ENCODE measurements at places on chromosomes 7 and 10.

- DNase-seq, result no peak
These were observed 273.7 kb downstream of the GLRX3 start for GRCh38 chr10:130409931-130410330.

GRCh38 chr10:47109906-47110305 lies 190.1 kb upstream of the GDF10 start:
- no peak for DNase-seq

GRCh38 chr7:90178166-90178565 lies 23.9 kb downstream of the STEAP1 start:
- DNase-seq, result no peak

DNA sequence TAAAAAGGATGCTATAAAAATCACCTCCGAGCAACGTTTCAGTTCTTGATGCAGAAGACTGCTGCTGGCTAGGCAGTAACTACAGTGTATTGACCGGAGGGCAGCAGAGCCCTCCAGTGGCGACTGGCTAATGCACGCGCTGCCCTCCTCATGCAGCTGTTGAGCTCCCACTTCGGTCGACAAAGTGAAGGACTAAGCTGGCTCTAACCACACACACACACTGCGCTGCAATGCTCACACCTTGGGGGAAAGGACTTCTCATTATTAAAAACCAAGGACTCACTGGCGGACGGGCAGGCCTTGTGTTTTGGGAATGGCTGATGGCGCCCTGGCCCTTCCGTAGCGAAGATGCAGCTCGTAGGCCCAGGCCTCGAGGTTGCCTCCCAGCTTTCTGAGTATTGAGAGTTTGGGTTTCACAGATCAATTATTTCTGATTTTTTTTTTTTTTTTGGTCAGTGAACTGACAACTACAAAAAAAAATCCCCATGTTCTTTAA lies 120.9 kb upstream of the DIP2C start:
- peak; percentile 31 for DNase-seq

GRCh38 chr7:39062811-39063210 lies 85.1 kb downstream of the POU6F2 start:
- no peak for DNase-seq

DNA sequence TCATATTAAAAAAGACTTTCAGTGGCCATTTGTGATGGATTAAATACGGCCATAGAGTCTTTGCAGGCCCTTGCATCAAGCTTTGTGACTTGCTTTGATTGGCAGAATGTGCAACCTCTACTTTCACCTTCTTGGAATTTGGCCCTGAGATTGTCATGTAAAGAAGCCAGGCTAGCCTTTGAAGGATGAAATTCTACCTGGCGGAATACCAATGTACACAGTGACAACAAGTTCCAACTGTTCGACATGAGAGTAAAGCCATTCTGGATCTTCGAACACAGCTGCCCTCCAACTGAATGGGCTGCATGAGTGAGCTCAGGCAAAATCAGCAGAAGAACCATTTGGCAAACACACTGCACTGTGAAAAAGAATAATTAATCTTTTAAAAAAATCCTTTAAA lies 321.3 kb downstream of the PHF14 start:
- no peak for DNase-seq

- DNase-seq, result no peak
These were observed 22.1 kb upstream of the ABCC2 start for GRCh38 chr10:99760321-99760720.

DNA sequence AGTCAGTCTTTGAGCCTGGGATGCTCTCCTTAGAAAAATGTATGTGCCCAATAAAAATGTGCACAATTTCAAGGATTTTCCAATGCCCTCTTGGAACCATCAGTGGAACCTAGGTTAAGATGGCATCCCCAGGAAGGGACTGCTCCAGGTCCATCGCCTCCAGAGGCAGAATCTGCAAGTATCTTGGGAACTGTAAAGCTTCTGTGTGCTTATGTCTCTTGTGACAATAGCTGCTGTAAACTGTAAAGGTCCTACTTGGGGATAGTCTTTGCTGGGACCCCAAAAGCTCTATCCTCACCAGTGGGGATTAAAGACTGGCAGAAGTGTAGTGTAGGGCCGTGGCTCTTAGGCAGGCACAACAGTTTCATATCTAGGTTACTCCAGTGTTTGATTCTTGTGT lies 11.9 kb downstream of the DUSP5 start:
- no peak for DNase-seq

DNA sequence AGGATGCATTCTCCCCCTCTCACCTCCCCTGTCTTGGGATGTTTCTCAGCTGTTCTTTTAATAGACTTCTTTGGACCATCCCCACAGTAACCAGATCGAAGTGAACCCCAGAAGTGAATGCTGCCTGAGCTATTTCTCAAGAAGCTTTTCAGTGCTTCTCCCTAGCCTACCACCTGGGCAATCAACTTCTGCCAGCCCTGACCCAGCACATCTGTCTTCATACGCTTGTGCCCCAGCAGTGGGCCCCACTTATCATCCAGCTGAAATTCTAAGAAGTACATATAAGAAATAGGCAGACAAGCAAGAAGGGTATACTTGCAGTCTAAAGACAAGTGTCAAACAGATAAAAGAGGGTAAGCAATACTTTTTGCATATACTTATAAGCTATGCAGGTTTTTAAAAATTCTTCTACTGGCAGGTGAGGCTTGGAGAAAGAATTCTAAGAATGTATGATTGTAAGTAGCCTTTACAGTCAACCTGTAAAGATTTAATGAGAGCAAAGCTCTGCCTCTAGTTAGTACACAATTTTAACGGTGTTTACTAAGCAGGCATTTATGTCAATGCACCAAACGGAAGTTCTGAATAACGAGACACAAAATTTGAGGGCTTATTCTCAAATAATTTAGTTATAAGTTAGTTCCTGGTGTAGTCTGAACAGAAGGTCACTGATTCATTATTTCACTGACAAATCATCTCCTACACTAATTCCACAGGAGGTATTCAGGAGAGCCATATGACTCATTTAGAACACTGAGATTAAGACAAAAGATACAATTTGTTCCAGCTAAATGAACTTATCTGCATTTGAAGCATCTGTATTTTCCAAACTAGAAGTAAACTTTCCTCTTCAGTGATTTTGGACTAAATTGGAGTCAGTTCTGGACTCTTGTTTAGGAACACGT lies 83.3 kb downstream of the RNLS start:
- peak; percentile 61 for DNase-seq

DNA sequence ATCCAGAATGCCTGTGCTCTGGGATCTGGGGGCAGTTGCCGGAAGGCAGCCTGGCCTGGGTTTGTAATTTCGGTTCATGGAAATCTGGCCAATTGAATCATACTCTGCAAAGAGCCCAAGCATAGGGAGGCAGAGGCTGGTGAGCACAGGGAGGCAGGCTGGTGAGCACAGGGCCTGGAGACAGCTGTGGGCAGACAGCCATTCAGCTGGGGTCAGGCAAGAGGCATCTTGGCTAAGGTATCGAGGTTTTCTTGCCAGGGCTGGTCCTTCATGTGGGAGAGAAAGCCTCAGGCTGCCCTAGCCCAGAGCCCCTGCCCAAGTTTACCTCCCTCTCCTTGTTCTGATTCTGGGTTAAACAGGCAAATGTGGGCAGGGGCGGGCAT lies 63.7 kb upstream of the BAIAP2L1 start:
- no peak for DNase-seq

DNA sequence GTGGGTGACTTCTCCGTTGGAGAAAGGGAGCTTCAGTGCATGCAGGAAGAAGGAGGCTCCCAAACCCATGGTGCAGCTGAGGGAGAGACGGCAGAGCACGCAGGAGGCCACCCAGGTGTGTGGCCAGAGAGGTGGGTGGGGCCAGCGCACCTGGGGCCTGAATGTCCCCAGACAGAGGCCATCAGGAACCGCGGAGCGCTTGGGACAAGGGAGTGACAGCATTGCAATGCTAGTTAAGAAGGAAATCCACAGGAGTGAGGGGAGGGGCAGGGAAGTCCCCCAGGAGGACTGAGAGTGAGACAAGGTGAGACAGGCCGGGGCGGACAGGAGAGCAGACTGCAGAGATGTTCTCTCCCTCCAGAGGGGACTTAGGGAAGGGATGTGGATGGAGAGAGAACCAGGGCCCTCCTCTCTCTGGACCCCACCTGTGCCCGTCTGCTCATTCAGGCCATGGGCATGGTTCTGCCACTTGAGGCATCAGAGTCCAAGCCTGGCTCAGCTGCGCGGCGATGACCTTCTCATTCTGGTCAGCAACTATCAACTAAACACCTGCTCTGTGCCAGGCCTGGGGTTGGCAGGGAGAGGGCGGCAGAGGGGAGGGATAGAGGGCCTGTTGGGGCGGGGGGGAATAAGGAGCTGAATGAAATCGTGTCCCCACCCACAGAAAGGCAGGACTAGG lies 69.4 kb upstream of the COL13A1 start:
- DNase-seq, result no peak

DNA sequence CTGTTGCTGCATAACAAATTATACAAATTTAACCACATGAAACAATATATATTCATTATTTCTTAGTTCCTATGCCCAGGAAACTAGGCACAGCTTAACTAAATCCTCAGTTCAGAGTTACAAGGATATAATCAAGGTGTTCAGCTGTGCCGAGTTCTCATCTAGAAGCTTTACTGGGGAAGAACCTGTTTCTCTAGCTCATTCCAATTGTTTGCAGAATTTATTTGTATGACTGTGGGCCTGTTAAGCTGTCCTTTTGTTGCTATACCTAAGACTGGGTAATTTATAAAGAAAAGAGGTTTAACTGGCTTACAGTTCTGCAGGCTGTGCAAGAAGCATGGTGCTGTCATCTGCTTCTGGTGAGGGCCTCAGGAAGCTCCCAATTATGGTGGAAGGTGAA lies 21.8 kb upstream of the MDFIC start:
- no peak for DNase-seq

DNA sequence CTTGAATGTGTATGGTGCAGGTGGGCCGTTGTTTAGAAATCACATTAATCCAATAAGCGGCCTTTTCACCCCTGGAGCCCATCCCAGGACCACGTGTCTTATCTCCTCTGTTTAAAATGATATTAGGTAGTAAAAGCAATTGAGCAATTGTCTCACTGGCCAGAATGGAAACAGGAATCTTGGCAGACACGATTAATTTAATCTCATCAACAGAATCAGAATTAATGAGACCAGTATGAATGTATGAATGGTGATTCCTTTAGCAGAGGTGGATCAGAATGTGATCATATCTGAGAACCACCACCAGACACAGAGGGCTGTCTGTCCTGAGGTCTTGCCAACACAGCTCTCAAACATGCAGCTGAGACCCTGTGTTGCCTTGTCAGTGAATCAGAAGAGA lies 1591.4 kb downstream of the REEP3 start:
- no peak for DNase-seq

DNA sequence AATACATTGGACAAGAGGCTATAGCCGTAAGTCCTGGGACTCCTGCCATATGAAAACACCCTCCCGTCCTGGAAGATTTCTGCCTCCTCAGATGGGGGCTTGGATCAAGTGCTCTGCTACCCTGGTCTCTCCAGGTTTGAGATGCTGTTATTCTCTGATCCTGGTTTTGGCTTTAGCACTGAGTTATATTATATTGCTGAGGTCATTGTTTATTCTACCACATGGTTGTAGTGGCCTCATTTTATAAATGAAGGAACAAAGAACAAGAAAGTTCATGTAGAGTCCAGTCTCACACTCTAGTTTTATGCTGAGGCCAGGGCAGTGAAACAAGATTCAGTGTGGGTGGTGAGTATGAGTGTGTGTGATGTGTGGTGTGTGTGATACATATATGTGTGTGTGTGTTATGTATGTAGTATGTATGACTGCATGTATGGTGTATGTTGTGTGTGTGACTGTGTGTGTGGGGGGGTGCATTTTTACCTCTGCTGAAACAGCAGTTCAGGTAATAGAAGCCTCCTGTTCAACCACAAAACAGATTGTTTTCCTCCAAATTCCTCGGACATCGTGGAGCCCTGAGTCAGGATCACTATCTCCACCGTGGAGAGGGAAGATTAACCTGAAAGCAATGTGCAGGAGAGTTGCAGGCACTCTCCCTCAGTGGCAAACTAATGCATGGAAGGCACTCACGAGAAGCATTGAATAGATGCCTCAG lies 80.7 kb downstream of the C7orf25 start:
- DNase-seq, result peak; percentile 23

- no peak for DNase-seq
These were observed 13.6 kb downstream of the MTURN start for GRCh38 chr7:30148426-30148825.

DNA sequence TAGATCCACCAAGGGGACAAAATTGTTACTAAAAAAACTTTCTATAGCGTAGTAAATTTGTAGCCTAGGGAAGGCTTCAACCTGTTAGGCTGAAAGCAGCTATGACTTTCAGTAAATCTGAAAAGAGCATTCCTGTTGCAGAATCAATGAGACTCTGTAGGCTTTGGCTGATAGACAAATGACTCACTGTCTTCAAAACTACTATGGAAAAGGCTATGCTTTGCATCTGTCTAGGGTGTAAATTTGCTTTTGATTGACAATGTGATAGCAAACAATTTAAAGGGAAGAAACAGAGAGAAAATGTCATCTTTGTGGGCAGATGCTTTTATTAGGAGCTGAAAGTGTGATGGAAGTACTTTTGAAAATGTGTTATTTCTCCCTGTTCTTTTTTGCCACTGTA lies 60.6 kb downstream of the ARL5B start:
- DNase-seq, result no peak

GRCh38 chr10:126516515-126516914 lies 128.2 kb upstream of the ADAM12 start:
- no peak for DNase-seq

DNA sequence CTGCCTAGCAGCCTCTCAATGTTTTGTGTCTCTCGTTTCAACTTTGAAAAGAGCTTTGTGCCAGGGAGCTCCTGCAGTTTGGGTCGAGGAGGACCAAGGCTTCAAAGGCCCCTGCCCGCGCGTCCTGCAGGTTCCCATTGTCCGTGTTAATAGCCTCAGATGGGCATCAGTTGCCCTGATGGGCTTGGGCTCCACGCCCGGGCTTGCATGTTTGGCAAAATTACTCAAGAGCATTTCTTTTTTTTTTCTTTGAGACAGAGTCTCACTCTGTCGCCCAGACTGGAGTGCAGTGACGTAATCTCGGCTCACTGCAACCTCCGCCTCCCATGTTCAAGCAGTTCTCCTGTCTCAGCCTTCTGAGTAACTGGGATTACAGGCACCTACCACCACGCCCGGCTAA lies 636.6 kb downstream of the SDK1 start:
- DNase-seq, result no peak

DNA sequence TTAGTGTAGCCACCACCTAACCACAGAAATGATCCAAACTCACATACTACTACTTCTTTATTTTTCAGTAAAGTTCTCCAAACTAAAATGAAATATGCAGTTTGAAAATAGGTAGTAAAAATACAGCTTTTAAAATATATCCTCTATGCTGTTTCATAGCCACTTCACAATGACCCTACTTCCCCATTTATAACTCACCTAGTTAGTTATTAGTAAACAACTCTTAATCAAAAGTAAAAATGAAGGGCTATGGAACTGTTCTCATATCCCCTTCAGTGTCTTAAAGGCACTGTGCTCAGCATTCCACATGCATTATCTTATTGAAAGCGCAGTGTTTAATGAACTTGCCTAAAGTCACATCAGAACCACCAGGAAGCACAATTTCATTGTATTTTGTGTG lies 43.5 kb downstream of the KMT2C start:
- no peak for DNase-seq

GRCh38 chr7:66145400-66146104 lies 30.9 kb downstream of the CRCP start:
- DNase-seq, result no peak

GRCh38 chr7:99740573-99741440 lies 5.8 kb upstream of the CYP3A7 start:
- DNase-seq, result peak; percentile 38
